ENCODE measurements at places on chromosomes 4 and X.

GRCh38 chr4:183370786-183371185 lies 48.6 kb upstream of the CLDN24 start:
- DNase-seq: no peak

- DNase-seq: no peak
These were observed 8.9 kb upstream of the TMEM165 start for GRCh38 chr4:55386840-55387239.

DNA sequence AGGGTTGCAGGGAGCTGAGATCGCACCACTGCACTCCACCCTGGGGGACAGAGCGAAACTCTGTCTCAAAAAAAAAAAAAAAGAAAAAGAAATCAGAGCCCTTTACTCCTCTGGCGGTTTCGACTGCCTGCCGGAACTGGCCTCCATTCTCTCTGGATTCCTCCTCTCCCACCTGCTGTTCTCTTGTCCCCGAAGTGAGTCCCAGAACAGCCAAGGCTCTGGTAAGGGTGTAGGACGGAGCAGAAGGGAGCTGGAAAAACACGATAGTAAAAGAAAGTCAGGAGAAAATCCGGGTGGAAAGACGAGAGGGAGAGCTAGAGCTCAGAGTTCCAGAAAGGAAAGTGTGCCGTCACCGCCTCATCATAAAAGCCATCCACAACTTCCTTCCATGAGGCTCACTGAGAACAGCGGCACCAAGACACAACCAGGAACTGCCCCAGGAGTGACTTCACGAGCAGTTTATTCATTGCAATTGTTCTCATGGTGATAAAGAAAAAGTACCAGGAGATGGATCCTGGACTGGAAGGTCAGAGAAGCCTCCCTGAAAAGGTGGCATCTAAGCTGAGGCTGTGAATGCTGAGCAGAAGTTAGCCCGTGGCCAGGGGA lies 12.3 kb downstream of the TLR3 start:
- no peak for DNase-seq

- no peak for DNase-seq
These were observed 11.7 kb downstream of the OTUD5 start for GRCh38 chrX:48945517-48946348.

GRCh38 chr4:13159041-13159620 lies 325.0 kb downstream of the RAB28 start:
- DNase-seq: no peak

DNA sequence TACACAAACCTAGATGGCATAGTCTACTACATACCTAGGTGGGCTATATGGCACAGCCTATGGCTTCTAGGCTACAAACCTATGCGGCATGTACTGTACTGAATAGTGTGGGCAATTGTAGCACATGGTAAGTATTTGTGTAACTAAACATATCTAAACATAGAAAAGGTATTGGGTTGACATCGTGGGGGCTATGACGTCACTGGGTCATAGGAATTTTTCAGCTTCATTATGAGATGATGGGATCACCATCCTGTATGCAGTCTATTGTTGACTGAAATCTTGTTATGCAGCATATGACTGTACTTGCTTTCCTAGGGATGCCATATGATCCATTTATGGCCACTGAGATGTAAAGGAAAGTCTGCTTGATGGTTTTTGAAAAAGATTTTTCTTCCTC lies 1.9 kb upstream of the EXOC1L start:
- DNase-seq: no peak

GRCh38 chr4:166481055-166481454 lies 608.0 kb downstream of the TLL1 start:
- DNase-seq: no peak

DNA sequence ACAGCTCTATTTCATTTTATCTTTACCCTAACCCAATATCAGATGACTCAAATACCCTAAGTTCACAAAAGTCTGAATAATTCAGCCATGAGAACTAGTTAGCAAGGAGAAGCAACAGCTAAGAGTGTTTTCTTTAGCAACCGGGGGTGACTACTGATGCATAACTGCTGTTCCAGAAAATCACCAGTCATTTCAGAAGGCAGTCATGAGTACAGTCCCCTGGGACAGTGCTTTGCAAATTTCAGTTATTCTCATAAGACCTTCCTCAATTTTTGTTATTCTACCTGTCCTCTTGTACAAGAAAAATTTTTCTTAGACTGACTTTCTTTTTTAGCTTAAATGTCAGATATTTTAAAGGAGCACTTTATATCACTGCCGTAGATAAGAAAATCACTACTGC lies 16.4 kb downstream of the BANK1 start:
- no peak for DNase-seq

- DNase-seq: peak; percentile 5
These were observed 180.8 kb downstream of the MAGEB17 start for GRCh38 chrX:16347968-16348670.

DNA sequence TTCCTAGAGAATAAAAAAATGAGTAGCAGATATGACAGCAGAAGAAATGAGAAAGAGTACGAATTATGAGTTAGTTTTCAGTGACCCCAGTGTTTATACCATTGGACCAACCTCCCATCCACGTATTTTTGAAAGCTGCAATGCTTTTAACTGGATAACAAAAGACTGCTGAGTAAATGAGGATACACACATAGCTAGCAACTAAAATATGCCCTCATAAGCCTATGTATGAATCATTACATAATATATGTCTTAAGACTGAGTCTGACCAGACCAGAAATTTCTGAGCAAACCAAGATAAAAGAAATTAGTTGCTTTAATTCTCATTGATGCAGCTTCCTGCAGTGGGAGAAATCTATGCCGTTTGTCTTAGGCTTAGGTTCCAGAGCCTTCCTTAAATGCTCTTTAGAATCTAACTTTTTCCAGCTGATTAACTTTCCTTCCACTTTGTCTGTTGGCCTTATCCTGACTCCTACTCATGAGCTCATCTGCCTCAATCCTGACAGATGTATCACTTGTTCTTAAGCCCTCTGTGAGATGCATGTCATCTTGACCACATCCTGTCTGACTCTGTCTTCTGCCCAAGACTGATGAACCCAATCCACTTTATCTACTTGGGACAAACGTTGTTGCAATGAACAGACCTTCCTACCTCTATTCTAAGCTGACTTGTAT lies 301.4 kb upstream of the AADAT start:
- peak; percentile 36 for DNase-seq

GRCh38 chr4:5887361-5888221 lies 5.3 kb downstream of the CRMP1 start:
- no peak for DNase-seq

DNA sequence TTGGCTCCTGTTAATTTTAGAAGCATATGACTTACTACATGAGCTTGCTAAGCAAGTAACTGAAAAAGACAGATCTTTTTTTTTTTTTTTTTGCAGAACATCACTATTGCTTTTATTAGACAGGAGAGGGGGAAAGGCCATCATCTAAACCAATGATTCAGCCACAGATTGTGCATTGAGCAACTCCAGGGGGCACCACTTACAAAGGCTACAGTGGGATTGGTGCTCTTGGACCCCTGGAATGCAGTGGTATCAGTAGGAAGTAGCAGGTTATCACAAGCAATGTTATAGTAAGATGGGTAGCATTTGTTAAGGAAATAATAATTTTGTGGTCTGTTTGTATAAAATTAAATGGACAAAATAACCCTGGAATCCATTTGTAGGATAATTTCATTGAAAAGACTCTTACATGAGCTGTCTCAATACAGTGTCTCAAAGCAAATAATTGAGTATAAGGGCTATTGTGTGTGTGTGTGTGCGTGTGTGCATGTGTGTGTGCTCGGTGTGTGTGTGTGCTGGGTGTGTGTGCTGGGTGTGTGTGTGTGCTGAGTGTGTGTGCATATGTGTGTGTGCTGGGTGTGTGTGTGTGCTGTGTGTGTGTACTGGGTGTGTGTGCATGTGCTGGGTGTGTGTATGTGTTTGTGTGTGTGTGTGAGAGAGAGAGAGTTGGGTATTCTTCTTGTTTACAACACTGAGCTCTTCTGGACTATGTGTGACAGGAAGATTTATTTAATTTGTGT lies 296.3 kb downstream of the PCDH7 start:
- no peak for DNase-seq

DNA sequence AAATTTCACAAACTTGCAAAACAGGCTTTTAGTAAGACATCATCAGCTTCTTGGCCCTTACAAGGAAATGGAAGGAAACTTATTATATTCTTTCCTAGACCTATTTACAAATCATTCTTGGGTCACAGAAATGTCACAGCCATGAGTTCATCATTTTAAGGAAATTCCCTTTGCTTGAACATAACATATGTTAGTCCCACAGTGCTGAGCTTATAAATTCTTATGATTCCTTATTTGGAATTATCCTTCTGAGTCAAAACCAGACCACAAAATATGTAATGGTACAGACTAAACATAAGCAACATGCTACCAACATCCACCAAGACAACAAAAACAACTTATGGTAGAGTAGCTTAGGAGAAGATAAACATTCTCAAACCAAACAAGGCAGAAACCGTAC lies 236.9 kb upstream of the CTSO start:
- peak; percentile 37 for DNase-seq

GRCh38 chrX:121755541-121755940 lies 708.1 kb downstream of the GLUD2 start:
- DNase-seq: no peak

DNA sequence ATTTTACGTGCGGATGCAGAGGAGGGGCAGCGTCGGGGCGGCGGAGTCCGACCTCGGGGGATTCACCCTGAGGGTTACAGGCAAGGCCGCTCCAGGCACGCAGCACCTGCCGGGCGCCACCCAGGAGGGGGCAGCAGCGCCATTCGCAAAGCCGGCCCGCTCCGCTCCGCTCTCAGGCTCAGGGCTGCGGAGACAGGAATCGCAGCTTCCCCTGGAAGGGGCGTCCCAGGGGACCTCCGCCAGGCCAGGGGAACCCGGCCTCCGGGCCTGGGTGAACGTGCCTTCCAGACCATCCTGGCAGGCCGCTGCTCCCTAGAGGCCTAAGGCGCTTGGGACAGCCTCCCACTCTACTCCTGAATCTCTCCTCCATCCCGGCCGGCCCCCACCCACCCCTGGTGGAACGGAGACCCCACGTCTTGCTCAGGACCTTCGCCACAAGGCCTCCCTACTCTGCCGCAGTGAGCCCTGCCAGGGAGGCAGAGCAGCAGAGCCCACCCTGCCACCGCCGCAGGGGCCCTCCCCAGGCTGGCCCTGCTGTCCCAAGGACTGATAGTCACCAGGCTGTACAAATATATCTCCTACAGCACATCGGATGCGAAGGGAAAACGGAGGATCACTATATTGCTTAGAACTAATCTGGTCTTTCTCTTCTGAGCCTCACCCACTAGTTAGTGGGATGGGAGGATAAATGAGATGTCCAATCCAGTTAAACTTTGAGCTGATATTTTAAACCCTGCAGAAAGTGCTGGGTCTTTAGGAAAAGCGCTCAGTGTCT lies 115.0 kb downstream of the SMIM20 start:
- no peak for DNase-seq

GRCh38 chr4:97845758-97846157 lies 297.5 kb downstream of the STPG2 start:
- DNase-seq: no peak

GRCh38 chr4:2478229-2478628 lies 9.3 kb downstream of the RNF4 start:
- no peak for DNase-seq

- no peak for DNase-seq
These were observed 177.4 kb downstream of the DCHS2 start for GRCh38 chr4:154314248-154314647.

- no peak for DNase-seq
These were observed 208.4 kb upstream of the HDX start for GRCh38 chrX:84710611-84711010.

- DNase-seq: peak; percentile 83
These were observed 192.0 kb upstream of the ANK2 start for GRCh38 chr4:112857461-112857860.

DNA sequence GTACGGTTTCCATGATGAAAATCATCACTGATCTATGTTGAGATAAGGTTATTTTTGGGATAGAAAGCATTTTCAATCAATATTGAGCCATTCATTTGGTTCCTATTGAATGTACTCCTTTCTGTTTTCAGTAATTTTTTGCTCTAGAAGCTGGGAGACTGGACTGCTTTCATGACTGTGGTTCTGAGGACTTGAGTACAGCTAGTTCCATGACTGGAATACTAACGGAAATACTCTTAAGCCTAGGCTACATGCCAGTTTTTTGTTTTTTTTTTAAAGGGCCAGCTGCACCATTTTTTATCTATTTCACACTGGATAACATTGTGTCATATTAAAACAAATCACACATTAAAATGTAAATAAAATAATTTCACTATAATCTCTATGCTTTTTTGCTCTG lies 16.7 kb downstream of the PRR32 start:
- no peak for DNase-seq

DNA sequence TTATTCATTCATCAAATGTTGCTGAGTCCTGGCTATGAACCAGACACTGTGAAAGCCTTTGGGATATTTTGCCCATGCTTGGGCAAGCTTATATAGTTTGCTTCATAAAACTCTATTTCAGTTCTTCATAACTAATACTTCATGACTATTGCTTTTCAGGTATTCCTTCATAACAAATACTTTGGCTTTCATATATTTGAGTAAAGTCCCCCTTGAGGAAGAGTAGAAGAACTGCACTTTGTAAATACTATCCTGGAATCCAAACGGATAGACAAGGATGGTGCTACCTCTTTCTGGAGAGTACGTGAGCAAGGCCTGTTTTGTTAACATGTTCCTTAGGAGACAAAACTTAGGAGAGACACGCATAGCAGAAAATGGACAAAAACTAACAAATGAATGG lies 1.7 kb upstream of the AFP start:
- no peak for DNase-seq

DNA sequence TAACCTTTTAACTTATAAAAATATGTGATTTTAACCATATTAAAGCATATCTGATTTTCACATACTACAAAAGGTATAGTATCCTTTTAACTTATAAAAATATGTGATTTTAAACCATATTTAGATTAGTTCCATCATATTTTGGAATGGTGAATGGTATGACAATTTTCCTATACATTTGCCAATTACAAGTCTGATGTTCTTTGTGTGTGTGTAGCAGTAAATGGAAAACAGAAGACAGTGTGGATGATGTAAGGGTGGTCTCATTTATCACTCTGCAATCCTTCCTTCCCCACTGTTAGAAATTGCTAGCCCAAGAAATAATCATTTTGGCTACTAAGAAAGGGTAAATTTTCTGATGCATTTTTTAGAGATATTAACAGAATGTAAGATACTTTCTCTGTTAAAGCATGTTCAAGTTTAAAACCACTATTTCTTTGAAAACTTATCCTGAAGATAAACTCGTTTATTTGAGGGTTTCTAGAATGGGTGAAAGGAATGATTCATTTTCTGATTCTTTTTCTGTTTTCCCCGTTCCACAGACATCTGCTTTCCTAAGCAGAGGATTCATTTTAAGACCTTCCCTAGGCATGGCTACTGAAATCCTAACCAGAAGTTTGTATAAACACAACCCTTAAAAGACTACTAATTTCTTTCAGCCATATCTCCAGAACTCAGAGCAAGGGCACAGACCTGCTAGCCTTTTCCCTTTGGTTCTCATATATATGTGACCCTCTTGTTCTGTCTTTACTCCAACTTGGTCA lies 21.0 kb downstream of the NUDT6 start:
- DNase-seq: no peak

GRCh38 chr4:145034727-145035211 lies 63.2 kb downstream of the ANAPC10 start:
- peak; percentile 34 for DNase-seq

GRCh38 chr4:38967260-38968095 lies 64.7 kb downstream of the TMEM156 start:
- peak; percentile 91 for DNase-seq
